NCI-H345 (cell line): ENCODE measurements at places on chromosomes 11 and 22.
A peak's percentile ranks its signal among the peaks of the same experiment; 100 is the strongest.

DNA sequence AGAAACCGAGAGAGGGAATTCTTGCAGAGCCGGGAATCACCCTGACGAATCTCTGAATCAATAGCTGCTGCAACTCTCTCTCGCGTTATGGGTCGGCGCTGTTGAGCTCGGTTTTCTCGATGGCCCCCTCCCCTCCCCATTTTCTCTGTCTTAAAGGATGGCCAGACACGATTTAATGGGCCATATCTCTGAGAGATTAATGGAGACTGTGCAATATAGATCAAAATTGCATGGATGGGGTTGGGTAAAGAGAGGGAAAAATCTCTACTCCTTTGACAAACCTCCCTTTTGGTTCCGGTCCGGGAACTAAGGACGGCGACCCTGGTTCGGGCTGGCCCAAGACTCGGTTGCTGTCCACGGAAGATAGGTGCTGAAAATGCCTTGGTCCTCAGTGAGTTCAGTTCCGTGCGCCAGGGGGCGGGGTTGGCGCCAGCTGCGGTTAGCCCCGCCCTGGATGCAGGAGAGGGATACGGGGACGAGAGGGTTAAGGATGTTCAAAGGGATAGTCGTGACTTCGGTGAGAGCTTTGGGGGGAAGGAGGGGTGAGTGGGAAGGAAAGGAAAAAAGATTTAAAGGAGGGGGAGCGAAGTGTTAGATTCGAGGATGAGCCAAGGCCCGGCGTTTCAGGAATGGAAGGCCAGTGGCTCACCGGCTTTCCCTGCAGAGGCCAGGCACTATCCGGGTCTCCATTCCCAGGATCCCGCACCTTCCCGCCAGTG is 103.6 kb upstream of the HSD17B12 start:
- peak; percentile 15 for DNase-seq

- no peak for DNase-seq
Measured at GRCh38 chr22:28021998-28022660, 103.1 kb upstream of the PITPNB start.

GRCh38 chr11:128711136-128711535 is 17.3 kb downstream of the FLI1 start:
- DNase-seq = no peak

- DNase-seq = no peak
Measured at GRCh38 chr11:14904745-14905103, 12.7 kb upstream of the CYP2R1 start.

DNA sequence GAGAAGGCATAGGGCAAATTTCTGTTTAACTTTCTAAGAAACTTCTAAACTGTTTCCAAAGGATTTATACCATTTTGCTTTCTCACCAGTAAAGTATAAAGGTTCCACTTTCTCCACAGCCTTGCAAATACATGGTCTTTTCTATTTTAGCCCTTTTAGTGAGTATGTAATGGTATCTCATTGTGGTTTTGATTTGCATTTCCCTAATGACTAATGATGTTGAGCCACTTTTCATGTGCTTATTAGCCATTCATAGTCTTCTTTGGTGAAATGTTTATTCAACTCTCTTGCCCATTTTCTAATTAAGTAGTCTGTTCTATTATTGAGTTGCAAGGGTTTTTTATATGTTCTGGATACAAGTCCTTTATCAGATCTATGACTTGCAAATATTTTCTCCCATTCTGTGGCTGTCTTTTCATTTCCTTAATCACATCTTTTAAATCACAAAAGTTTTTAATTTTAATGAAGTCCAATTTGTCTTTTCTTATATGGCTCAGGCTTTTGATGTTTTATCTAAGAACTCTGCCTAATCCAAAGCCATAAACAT is 83.8 kb upstream of the KCNQ1OT1 start:
- DNase-seq = no peak

DNA sequence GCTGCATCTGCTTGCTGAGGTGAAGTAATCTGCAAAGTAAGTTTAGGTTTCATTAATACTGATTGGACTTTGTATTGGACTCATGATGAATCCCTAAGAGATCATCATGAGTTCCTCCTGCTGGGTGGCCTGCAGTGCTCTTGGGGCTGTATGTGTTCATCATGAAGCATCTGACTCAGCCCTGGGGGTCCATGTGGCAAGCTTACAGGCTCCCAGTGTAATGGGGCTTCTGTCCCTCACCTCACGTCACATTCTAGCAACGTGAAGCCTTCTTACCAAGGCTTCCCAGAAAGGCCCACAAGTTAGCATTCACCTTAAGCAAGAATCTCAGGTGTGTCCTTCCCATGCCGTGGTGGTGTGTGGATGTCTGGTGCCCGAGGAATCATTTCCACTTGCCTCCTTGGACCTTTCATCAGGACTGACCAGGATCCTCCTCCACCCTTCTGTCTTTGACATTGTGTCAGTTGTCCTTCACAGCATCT is 23.7 kb downstream of the CRKL start:
- DNase-seq = no peak

DNA sequence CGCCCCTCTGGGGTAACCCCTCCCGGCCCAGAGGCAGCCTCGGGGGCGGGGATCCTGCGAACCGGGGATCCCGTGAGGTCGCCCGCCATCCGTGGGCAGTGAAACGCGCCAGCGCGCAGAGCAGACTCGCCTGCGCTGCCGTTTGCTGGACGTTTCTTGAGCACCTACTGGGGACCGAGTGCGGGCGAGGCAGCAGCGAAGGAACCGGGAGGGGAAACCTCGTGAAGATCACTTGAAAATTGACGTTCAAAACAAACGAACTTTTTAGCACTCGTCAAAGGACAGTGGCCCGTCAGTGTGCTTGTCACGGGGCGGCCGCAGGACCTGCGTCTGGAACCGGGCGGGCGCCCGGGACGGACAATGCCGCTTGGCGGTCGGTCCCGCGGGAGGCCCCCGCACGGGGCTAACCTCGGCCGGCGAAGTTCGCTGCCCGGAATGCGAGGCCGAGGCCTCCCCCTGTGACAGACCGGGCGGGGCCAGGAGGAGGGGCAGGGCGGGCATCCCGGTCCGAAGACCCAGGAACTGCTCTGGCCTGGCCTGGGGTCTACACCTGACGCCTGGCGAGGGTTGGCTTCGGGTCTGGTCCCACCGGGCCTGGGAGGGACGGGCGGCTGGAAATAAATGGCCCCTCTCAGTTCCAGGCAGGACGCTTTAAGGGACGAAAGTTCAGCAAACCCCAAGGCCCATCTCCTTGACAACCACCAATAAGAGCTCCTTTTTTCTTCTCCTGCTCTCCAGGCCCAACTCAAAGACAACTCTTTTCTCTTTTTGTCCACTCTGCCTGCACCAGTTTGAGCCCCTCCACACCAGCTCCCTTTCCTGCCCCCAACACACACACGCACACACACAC is 723 bp upstream of the SCUBE1 start:
- no peak for DNase-seq
